ENCODE measurements at places on chromosomes 2 and 18.

- DNase-seq: no peak
Measured at GRCh38 chr2:177298191-177298590, 33.7 kb upstream of the NFE2L2 start.

- no peak for DNase-seq
Measured at GRCh38 chr18:14748496-14748895, 524 bp downstream of the ANKRD30B start.

DNA sequence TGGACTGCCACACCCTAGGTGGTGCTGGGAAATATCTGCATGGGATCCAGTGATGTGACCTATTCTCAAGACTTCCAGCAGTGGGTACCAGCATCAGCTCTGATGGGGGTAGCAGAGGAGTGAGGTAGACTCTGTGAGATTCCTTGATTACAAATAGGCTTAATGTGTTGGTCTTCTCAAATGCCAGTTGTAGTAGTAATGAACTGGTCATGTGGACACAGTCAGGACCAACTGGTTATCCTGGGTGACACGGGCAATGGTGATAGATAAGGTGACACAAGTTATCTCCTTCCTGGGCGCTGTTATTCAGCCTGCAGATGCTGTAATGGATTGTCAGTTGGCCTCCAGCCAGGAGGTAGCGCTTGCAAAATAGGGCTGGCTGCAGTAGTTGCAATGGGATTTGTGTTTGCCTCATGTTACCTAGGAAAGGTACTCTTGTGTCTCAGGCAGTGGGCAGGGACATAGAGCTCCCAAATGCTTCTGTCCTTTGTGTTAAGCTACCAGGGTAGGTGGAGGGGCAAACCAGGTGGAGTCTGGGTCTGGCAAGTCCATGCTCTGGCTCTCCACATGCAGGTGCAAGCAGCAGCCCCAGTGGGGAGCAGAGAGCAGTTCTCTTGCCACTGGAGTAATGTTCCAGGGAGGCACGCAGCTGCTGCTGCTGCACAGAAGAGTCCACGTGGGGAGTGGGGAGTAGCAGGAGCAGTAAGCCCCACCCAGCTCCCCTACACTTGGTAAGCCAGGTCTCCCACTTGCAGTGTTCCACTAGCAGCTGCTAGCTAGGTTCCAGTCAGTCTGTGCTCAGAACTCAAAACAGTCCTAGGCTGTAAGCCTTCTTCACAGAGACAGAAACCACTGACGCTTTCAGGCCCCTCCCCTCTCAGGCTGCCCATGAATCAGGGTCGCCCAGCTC lies 505.4 kb upstream of the DDX18 start:
- DNase-seq: no peak

DNA sequence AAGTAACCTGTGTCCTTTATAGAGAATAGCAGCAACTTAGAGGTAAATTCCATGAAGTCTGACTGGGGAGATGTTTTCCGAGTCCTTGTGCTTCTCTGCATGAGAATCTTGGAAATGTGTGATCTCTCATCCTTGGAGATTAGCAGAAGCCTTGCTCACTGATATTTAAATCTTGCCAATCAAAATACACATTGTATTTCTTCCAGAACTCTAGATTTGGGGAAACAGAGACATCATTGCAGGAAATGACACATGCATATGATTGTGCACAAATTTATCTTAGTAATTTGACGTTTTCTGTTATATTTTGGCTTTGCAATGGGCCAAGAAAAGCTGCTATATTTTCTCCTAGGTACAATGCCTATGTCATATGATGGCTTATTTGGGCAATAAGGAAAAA lies 182.6 kb downstream of the ZNF804A start:
- DNase-seq: no peak

- DNase-seq: no peak
Measured at GRCh38 chr2:218895326-218895725, 14.7 kb downstream of the WNT10A start.

GRCh38 chr2:186522450-186522849 lies 36.4 kb downstream of the ZC3H15 start:
- DNase-seq: no peak

DNA sequence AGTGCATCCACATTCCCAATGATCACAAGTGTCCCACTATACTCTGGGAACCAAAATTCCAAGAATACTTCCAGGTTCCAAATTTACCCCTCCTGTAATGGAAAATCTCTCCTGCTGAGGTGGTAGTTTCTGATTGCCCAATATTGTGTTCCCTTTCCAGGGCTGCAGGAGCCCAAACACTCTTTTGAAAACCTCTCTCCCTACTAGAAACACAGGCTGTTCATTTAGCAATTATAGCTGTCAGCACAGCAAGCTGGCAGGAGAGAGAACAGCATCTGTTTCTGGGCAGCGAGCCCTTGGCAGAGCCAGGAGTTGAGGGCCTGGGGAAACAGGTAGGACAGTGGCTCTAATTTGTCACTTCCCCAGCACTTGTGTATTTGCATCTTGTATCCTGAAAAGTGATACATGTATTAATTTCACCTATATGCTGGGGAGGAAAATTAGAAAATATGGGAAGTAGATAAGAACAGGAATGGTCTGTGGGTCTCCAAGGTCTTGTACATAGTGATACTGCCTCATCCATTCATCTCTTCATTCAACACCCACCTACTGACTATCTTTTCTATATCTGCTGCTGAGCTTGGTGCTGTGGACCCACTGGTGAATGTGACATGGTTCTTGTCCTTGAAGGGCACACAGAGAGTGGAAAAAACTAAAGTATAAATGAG lies 16.9 kb upstream of the PAIP2B start:
- DNase-seq: no peak
